ENCODE measurements at places on chromosomes 3 and 15.

DNA sequence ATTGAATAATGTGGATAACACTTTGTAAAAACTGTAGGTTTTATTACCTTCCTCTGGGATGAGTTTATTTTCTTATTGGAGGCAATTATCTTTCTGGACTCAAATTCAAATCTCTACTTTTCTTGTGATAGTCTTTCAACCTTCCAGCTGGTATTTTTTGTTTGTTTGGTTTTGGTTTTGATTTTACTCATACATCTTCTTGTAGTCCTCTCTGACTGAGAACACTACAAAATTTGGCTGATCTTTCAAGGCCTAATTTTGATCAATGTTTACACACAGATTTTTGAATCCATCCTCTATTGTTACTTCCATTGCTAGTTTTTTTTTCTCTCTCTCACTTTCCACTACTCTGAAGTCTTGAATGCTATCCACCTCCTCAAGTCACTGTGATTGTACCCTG, 303.8 kb upstream of the NECTIN3 start:
- no peak for DNase-seq

- no peak for DNase-seq
Observed at GRCh38 chr3:42288385-42288784, 22.4 kb upstream of the CCK start.

GRCh38 chr15:35756623-35757022, 210.7 kb upstream of the DPH6 start:
- no peak for DNase-seq

GRCh38 chr3:57743496-57743895, 12.6 kb upstream of the SLMAP start:
- no peak for DNase-seq

DNA sequence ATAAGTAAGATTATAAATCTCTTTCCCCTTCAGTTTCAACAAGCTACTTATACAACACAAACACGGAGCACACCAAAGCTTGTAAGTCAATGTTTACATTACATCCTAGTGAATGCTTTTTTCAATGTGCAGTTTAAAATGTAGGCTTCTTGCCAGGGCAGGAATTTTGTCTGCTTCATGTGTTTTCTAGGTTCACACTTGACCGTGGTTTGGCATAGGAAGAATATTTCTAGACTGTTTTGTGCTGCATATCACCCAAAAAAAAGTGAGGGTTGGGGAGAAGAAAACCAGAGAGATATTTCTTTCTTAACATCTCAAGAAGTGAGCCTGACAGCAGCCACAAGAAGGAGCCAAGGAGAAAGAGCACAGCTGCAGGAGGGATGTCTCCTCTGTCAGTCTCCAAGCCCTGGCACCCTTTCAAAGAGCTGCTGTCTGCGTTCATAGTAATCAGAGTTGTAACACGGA, 255.8 kb downstream of the MEIS2 start:
- DNase-seq, result peak; percentile 10

GRCh38 chr3:186594591-186595113, 18.2 kb upstream of the AHSG start:
- no peak for DNase-seq

- DNase-seq, result no peak
Observed at GRCh38 chr3:182487611-182488010, 305.7 kb upstream of the ATP11B start.

DNA sequence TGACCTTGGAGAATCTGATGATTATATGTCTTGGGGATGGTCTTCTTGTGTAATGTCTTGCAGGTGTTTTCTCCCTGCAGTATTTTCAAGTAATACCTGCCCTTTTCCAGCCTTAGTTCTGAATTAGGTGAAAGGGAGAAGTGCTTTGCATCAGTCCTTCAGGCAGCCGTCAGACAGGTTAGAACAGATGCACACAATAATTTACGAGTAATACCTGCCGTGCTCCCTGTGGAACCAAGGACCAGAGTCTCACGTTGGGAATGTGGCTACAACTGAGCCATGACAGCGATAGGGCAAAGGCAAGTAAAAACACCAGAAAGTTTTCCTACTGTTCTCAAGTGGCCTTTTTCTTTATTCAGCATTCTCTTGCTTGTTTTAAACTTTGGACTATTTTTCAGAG, 69.1 kb downstream of the CHCHD6 start:
- DNase-seq, result no peak

DNA sequence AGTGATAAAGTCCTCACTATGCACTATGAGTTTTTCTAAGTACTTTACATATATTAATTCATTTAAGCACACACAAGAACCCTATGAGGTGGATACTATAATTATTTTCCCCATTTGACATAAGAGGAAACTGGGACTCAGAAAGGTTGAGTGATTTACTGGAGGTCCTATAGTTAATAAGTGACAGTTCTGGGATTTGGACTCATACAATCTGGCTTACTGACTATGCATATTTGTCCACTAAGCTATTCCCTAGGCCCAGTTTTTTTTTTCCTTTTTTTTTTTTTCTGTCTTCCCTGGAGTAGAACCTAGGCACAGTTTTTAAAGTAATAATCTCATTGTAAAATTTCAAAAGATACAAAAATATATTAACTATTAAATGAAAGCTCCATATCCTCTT, 6.3 kb upstream of the RTP2 start:
- DNase-seq, result no peak

GRCh38 chr3:94671078-94671477, 608.2 kb downstream of the NSUN3 start:
- no peak for DNase-seq

DNA sequence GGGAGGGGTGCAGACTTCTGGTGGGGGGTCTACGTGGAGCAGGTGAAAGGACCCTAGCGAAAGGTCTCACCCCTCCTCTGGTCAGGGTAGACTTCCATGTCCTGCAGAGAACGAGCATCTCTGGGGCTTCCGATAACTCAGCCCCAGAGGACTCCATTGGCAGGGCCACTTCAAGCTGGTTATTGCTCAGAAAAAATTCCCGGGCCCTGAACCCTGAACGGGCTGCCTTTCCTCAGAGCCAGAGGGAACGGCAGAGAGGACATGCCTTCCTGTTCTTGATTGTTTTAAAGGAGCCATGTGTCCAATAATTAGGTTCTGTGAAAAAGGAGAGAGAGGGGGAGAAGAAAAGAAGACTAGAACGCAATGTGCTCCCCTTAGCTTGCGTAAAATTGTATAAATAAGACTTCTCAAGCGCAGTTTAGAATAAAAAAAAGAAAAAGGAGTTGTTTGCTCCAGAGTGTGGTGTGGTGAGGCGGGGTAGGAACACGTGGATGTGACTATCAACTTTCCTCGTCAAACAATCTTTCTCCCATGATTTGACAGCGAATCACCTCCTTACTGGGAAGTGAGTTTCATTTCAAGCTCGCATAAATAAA, 193.4 kb upstream of the UBE2E1 start:
- DNase-seq, result no peak

GRCh38 chr3:185831195-185831594, 6.4 kb upstream of the IGF2BP2 start:
- no peak for DNase-seq

GRCh38 chr15:75779504-75779903, 63.7 kb upstream of the UBE2Q2 start:
- DNase-seq, result no peak

DNA sequence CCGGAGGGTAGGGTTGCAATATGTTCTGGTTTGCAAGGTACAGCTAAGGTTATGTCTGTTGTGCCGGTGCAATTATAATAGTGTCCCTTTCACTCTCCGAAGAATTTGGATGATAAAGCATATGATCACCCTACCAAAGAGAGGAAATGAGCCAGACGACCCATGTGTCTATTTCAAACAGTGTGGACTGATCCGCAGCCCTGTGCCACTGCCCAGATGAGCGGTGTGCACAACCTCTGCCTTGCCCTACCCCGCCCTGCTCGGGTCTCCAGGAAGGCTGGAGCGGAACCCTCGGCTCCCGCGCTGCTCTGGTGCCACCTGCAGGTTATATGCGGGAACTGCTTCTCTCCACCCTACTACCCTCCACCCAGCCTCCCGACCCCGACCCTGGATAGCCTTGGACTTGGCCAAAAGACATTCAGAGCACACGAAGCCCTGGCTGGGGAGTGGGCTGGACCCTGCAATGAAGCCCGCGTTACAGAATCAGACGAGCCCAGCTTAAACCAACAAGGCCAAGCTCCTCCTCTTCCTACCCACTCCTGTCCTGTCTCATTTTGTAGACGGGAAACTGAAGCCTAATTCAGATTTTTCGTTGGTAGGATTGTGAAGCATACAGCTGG, 68.4 kb upstream of the CHRNB4 start:
- no peak for DNase-seq

DNA sequence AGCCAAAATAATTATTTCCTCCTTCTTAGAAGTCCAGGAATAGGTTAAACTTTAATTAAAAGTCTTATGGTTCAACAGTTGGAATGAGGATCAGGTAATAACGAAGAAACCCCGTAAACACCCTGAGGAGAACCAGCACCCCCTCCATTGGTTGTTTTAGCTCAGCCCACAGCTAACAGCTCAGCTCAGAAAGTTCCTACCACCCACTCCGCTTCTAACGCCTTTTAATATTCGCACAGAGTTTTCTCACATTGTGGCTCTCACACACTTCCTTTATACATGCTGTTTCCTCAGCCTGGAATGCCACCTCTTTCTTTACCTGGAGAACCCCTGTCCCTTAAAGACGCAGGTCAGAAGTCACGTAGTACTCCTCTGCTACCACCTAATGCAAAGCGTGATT, 17.0 kb downstream of the CX3CR1 start:
- no peak for DNase-seq
